ENCODE measurements at places on chromosomes 1 and 21. TPM values are rescaled to one million over a fixed set of nuclear protein-coding genes. Genes with fewer than 3 reads are reported as not detected.

GRCh38 chr1:99603699-99604560 lies 42.0 kb upstream of the PALMD start:
- no peak for DNase-seq

- no peak for DNase-seq
Observed at GRCh38 chr1:35852241-35852640, 30.8 kb upstream of the AGO1 start.

CFAP141 gene
- total RNA-seq, result not detected

USP48 gene
- total RNA-seq, result 56.4 TPM

Data from upper lobe of right lung (tissue), 1 donor.